ENCODE measurements at places on chromosomes 3 and 15.

DNA sequence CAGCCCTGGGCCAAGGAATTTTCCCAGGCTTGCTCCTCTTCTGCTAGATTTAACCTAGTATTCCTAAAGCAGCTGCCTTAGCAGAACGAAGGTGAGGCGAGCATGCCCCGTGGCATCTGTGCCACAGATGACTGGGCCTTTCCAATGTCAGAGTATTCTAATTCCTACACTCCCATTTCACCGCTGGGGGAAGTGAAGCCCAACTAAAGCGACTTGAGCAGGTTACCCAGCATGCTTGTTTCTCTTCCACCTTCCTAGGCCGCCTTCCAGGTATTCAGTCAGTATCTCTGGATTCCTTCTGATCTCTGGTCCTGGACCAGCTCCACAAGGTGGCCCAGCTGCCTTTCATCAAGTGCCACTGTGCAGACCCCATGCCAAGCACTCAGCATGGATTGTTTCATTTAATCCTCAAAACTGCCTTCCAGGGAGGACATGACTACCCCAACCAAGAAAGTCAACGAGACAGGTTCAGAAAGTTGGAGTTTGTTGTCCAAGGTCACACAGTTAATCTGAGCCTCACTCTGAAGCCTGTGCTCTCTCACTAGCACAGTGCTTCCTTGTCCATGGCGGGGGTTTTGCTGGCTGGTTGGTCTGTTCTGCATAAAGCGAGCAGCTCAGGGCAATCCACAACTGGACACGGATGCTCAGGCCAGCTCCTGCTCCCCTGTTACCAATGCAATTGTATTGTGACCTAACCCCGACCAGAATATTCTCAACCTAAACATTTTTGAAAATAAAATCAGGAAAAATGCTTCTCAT, 15.1 kb downstream of the MYO5C start:
- no peak overlapping the region for H3K27ac ChIP-seq
- no peak for DNase-seq
- H3K27me3 ChIP-seq = no peaks in the 10 kb centered on the region
- no peaks in the 10 kb centered on the region for H3K36me3 ChIP-seq

DNA sequence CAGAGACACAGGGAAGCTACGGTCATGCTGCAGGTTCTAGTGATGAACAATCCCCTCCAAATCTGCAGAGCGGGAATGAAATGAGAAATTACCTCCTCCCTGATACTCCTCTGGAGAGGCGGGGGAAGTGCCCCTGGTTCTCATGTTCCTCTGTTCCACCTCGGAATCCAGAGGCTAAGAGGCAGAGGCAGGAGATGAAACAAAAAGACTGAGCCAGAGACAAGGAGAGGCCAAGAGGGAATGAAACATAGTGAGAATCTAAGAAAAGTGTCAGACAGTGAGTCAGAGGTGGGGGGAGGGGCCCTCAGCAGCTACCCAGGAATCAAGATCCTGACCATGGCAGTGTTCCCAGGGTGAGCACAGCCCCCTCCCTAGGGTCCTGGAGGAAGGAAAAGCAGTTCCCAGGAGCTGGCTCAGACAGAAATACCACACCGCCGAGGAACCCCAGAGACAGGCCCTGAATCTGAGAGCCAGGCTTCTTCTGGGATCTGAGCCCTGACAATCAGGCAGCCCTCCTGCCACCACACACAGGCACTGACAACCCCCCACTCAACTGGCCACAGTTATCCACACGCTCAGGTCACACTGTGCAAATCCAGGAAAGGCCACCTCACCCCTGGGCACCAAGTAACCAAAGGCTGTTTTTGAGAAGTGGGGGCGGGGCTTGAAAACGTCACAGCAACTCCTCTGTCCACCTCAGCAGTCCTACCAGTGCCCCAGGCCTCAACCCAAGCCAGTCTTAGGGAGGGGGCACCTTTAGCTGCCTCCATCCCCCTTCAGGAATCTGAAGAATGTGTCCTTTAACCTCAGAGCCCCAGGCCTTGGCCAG, 2.4 kb downstream of the CSRNP1 start:
- peak; percentile 98 for DNase-seq
- peaks cover 4% of the 10 kb centered on the region for H3K36me3 ChIP-seq
- H3K27ac ChIP-seq = peak overlapping the region; percentile 100
- peaks cover 75% of the 10 kb centered on the region for H3K4me1 ChIP-seq
- H3K4me3 ChIP-seq = peak overlapping the region; percentile 98

DNA sequence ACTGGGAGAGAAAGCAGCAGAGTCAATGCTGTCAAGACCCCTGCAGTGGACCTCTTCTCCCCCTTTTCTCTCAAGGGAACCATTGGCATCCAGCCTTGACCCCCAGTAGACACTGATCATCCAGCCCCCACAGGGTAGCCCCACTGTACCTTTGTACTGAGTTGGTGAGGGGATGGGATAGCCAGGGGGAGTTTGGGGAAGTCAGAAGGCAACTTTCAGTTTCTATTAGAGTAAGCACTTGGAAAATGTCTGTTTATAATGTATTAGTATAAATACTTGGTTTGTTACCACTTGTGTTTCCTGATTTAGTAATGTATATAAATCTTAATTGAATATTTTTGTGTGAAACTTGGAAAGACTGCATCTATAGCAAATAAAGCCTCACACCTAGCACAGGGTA, 25.0 kb downstream of the DAG1 start:
- H3K27me3 ChIP-seq = no peaks in the 10 kb centered on the region
- DNase-seq = no peak
- H3K4me3 ChIP-seq = no peak overlapping the region
- no peak overlapping the region for H3K27ac ChIP-seq
- peaks cover 9% of the 10 kb centered on the region for H3K36me3 ChIP-seq

DNA sequence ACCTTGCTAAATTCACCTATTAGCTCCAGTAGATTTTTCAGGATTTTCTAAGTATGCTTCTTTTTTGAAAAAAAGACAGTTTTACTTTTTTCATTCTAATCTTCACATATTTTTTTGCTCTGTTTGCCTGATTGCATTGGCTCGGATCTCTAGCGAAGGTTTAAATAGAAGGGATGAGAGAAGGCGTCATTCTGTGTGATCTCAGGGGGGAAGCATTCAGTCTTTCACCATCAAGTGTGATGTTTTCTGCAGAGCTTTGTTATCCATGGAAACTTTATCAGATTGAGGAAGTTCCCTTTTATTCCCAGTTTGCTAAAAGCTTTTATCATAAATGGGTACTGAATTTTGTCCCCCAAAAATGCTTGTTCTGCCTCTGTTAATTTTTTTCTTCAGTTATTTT, 120.3 kb downstream of the LRRK1 start:
- no peaks in the 10 kb centered on the region for H3K36me3 ChIP-seq
- no peak for DNase-seq
- H3K27ac ChIP-seq = no peak overlapping the region
- no peaks in the 10 kb centered on the region for H3K4me1 ChIP-seq

DNA sequence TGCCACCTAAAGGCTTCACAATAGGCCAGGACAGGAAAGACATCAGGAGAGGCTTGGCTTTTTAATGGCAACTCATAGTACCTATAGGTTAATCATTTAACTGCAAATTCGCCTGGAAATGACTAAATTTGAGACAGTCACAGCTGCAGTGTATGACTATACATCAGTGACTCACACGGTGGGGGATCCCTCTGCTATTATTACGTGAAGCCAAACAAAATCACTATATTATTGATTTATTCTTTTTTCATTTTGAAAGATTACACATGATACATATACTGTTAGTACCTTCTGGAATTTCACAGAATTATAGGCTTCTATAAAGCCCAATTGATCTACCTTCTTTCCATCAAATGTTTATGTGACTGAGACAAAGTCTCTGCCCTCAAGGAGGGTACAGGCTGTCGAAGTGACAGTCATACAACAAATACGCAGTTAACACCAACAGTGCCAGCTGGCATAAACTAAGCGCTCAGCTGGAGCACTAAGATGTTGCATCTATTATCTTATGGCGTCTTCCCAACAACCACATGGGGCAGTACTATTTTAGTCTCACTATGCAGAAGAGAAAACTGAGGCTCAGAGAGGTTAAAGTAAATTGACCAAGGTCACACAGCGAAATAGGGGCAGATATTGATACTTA, 82.0 kb upstream of the LMOD3 start:
- H3K27ac ChIP-seq = no peak overlapping the region
- peaks cover 6% of the 10 kb centered on the region for H3K4me1 ChIP-seq
- H3K27me3 ChIP-seq = no peaks in the 10 kb centered on the region
- H3K36me3 ChIP-seq = no peaks in the 10 kb centered on the region
- no peak for DNase-seq

- DNase-seq = no peak
- H3K4me3 ChIP-seq = no peak overlapping the region
- no peak overlapping the region for H3K27ac ChIP-seq
- H3K36me3 ChIP-seq = no peaks in the 10 kb centered on the region
- H3K27me3 ChIP-seq = no peaks in the 10 kb centered on the region
Observed at GRCh38 chr3:144036498-144036897, 64.9 kb downstream of the DIPK2A start.

GRCh38 chr3:37852097-37852496, 9.6 kb upstream of the CTDSPL start:
- no peak overlapping the region for H3K4me3 ChIP-seq
- no peak overlapping the region for H3K27ac ChIP-seq
- no peaks in the 10 kb centered on the region for H3K36me3 ChIP-seq
- no peaks in the 10 kb centered on the region for H3K27me3 ChIP-seq

DNA sequence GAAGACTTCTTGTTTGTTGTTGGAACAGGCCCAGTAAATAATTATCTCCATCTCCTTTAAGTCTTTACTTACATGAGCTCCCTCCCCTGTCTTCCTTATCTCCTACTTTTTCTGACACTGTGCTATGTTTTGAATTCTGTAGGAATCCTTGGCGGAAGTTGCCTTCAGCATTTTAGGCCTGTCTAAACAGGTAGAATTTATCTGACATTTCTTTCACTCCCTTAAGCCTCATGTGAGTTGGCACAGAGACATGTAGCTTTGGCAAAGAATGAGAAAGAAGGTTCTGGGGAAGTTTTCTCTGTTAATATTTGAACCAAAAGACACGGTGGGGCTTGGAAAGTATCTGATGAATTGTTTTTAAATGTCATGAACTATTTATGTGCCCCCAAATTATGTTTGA, 8.1 kb downstream of the MCTP2 start:
- H3K36me3 ChIP-seq = no peaks in the 10 kb centered on the region
- DNase-seq = no peak
- no peaks in the 10 kb centered on the region for H3K27me3 ChIP-seq
- H3K4me1 ChIP-seq = no peaks in the 10 kb centered on the region
- no peak overlapping the region for H3K4me3 ChIP-seq
- no peak overlapping the region for H3K27ac ChIP-seq

DNA sequence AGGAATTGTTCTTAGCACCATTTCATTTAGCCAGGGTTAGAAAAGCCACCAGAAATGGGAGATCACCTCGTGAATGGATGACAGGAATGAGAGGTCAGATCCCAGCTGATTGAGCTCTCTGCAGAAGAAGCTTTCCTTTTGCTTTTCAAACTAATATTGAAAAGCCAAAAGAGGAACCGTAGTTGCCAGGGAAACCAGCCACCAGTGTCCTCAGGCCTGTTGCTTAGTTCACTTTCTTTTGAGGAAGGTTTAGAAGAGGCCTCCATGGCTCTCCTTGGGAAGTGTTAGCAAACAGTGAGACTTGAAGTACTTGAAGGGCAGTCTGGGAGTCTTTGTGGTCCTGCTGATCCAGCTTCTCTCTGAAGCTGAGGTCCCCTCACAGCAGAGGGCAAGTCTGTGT, 7.4 kb upstream of the CCK start:
- no peaks in the 10 kb centered on the region for H3K27me3 ChIP-seq
- DNase-seq = no peak
- no peaks in the 10 kb centered on the region for H3K4me1 ChIP-seq

- no peak overlapping the region for H3K27ac ChIP-seq
- DNase-seq = peak; percentile 75
- no peaks in the 10 kb centered on the region for H3K27me3 ChIP-seq
- H3K36me3 ChIP-seq = no peaks in the 10 kb centered on the region
- no peak overlapping the region for H3K4me3 ChIP-seq
Observed at GRCh38 chr3:114155370-114155821, 23.5 kb downstream of the DRD3 start.

- H3K4me3 ChIP-seq = no peak overlapping the region
- no peaks in the 10 kb centered on the region for H3K36me3 ChIP-seq
- no peak overlapping the region for H3K27ac ChIP-seq
- no peak for DNase-seq
- H3K4me1 ChIP-seq = no peaks in the 10 kb centered on the region
Observed at GRCh38 chr3:135125171-135125801, 330.2 kb downstream of the EPHB1 start.

GRCh38 chr3:165201964-165202363, 5.8 kb upstream of the SLITRK3 start:
- no peaks in the 10 kb centered on the region for H3K27me3 ChIP-seq
- H3K36me3 ChIP-seq = no peaks in the 10 kb centered on the region
- DNase-seq = no peak
- peaks cover 16% of the 10 kb centered on the region for H3K4me1 ChIP-seq

- peaks cover 19% of the 10 kb centered on the region for H3K36me3 ChIP-seq
- H3K27ac ChIP-seq = peak overlapping the region; percentile 98
- DNase-seq = no peak
- no peaks in the 10 kb centered on the region for H3K27me3 ChIP-seq
- H3K4me3 ChIP-seq = peak overlapping the region; percentile 94
Observed at GRCh38 chr3:15206662-15207576, 873 bp downstream of the CAPN7 start.

DNA sequence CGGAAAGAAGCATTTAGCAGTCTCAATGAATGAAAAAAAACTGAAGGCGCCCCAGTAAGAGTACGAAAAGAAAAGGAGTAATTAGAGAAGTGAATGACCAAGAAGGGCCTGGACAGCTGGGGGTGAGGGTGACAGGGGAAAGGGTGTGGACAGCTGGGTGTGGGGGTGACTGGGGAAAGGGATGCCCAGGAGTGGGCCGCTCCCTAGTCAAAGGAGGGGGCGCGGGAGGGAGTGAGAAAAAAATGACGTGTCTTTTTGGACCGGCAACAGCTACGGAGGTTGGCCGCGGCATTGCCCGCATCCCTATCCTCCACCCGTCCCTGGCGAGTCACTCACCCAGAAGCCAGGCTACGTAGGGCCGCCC, 274 bp upstream of the ZCWPW2 start:
- H3K36me3 ChIP-seq = peaks cover 3% of the 10 kb centered on the region
- H3K27ac ChIP-seq = peak overlapping the region; percentile 97
- no peak for DNase-seq
- H3K4me3 ChIP-seq = peak overlapping the region; percentile 74
- no peaks in the 10 kb centered on the region for H3K27me3 ChIP-seq
- H3K4me1 ChIP-seq = peaks cover 39% of the 10 kb centered on the region

GRCh38 chr3:127264794-127265514, 22.9 kb downstream of the PRR20G start:
- H3K36me3 ChIP-seq = no peaks in the 10 kb centered on the region
- peak; percentile 86 for DNase-seq
- H3K4me1 ChIP-seq = no peaks in the 10 kb centered on the region
- no peak overlapping the region for H3K4me3 ChIP-seq

DNA sequence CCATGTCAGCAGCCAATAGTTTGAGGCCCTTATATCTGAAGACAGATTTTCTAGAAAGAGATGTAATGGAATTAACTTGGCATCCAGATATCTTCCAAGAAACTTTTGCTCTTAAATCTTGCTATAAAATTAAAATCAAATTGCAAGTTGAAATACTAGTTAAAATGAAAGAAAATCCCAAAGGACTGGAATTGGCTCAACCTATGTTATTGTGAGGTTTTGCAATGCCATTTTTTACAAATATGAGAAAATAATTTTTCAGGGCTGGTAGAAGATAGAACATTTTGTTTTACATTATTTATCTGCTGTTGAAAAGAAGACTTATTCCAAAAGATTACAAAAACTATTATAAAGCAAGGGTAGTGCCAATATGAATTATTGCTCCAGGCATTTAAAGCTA, 92.2 kb upstream of the AGTR1 start:
- no peak for DNase-seq
- no peak overlapping the region for H3K4me3 ChIP-seq
- H3K27me3 ChIP-seq = no peaks in the 10 kb centered on the region
- H3K27ac ChIP-seq = peak overlapping the region; percentile 77
- H3K4me1 ChIP-seq = peaks cover 58% of the 10 kb centered on the region

All from esophagus muscularis mucosa (tissue), 4 donors.